ENCODE measurements at places on chromosomes 3 and 15.

DNA sequence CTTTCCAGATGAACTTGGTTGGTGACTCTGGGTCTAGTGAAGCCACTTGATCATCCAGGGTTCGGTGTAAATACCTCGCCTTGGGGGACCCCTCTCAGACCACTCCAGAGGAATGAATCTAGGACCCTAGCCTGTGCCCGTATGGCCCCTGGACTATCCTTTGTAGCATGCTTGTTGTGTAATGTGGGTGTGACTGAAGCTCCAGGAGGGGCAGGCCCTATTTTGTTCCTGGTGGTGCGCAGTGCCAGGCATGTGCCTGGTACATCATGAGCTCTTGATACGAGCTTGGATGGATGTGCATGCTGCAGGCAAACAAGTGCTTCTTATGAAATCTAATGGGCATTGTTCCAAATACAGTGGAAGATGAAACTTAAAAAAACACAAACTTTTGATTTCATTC, 82.8 kb downstream of the EBLN2 start:
- DNase-seq: no peak

DNA sequence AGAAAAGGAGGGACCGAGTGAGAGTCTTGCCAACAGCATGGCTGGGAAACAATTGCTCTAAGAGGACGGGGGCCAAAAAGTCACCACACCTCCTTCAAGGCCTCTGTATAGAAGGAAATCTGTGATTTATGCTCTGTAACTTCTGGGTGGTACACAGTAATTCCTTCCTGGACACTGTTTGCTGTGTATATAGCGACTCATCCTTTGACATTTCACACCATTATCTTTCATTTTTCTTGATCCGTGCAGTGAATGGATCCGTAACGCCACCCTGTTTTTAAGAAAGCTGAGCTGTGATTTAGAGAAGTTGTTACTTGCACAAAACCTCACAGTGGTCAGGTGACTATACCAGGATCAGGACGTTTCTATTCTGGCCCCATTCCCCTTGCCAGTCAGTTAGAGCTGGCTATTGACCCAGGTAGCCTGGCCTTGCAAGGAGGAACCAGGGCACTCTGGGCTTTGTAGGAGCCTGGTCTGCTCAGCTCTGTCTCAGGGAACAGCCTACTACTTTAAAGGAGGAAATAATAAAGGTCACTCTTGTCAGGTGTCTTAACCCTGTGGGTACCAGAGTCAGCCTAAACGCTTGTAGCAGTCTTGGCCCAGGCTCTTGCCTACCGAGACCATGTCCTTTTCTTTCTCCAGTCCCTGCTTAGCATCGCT, 86.5 kb upstream of the MYZAP start:
- DNase-seq: no peak

- no peak for DNase-seq
Measured at GRCh38 chr3:9864200-9864927, 15.7 kb downstream of the CIDEC start.

GRCh38 chr3:57451150-57451846, 92.8 kb downstream of the DNAH12 start:
- DNase-seq: no peak

DNA sequence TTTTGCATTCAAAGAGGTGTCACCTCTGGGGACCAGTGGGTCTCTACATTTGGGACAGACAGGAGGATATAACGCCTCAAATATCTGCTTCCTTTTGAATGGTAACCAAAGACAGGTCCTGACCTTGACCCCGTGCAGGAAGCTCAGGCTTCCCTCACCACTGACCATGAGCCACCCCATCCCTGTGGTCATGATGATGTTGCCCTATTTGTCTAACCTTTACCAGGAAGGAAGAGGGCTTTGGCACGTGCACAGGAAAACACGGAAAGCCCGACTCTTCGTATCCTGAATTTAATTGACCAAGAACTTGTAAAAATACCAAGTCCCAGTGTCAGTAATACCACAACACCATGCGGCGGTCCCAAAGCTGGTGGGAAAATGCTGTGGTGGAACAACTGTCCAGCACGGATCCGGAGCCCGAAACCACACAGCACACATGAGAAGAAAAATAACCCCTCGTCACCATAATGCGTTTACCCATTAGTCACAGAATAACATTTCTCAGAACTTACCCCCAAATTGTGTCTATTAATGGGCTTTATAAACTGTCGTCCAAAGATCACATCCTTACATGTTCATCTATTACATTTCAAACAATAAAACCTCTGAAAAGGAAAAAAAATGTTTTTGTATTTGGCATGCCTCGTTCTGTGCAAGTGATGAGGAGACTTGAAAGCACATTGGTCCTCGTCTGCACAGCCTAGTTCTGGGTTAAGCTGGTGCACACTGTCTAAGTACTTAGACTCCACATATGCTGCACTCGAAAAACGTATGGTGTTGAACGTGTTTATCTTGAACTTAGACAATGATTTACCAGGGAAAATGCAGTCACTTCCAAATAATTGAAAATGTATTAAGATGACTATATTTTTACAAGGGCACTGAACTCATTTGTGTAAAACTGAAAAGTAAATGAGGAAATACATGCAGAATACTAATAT, 118.9 kb upstream of the IGF1R start:
- DNase-seq: no peak

- DNase-seq: no peak
Measured at GRCh38 chr3:134392336-134392983, 18.2 kb upstream of the AMOTL2 start.

- DNase-seq: peak; percentile 92
Measured at GRCh38 chr3:48989796-48990635, at the start of gene P4HTM. TSS of gene P4HTM (plus strand) at chr3:48990241. CDS start at chr3:48990257, 16 bp downstream.

DNA sequence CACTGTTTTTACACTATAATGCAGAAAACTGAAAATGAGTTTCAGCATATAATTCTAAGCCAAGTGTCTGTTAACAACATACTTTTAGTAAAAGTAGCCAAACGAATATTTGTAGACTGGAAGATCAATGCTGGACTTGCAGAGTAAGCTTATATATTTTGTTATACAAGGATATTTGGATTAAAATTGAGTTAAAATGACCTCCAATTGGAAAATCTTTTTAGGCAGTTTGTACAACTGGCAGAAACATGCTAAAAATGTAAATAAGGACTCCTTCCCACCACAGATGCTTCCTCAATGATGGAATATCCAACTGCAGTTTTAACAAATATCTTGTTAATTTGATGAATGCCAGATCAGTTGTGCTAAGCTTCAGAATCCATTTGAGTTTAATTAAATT, 25.3 kb downstream of the ZBBX start:
- no peak for DNase-seq

DNA sequence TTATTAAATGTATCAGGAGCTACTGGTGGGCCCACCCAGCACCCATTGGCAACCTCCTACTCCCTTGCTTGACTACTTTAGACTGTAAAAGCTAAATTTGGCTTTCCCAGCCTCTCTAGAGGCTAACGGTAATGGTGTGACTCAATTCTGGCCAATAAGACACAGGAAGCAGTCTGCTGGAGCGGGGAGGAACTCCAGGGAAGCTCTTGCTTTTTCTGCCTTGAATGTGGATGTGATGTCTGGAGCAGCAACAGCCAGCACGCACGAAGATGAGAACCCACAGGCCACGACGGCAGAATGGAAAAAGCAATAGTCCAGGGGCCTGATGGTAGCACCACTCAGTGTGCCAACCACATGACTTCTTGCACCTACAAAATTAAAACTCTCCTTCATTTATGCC, 39.9 kb downstream of the RAB6B start:
- no peak for DNase-seq

DNA sequence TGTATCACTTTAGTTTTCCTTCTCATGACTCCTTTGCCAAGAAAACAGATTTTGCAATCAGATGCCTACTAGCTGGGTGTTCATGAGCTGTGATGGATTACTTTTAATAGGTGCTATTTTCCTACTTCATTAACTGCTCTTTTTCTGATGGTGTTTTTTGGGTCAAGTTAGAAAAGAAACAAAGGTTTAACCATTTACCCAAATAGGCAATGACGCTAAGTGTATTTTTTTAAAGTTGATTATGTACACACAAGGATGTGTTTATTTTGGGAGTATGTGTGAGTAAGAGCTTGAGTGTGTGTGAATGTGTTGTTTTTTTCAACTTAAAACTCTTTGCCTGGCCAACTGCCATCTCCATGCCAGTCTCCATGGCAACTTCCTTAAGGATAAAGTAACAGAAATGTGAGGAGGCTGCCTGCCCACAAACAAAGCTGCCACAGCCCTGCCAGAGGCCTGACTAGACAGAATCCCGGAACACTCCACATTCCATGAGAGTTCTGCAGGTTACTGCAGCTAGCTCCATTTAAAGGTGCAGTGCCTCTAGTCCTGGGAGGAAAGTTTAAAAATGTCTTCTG, 215.6 kb upstream of the RBMS3 start:
- DNase-seq: no peak

GRCh38 chr3:54906763-54907162, 21.1 kb downstream of the LRTM1 start:
- DNase-seq: no peak

DNA sequence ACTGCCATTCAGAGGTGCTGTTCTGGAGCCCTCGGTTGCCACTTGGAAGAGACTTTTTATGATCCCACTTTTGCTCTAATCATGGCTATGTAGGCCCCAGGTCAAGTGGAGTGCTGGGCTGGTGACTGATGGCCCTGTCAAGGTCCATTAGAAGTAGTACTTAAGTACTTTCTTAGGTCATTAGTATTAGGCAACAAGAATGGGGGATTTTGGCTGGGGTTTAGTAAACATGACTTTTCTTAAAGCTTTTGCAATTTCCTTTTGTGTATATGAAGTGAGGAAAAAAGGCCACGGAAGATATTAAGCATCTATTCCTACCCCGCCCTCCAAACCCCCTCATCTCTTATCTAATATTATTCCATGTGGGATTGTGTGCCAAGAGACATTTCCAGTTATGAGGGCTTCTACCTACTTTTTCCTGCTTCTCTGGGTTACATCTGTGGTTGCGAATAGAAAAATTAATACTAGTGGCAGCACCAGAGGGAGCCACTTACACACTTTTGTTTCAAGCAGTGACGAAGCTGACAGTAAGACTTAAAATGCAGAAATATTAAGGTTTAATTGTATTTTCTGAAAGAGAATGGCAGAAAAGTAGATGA, 13.9 kb downstream of the NLGN1 start:
- DNase-seq: no peak

GRCh38 chr15:68618908-68619698, 40.3 kb downstream of the CORO2B start:
- DNase-seq: no peak

GRCh38 chr3:153232851-153233271, 70.8 kb downstream of the RAP2B start:
- no peak for DNase-seq

DNA sequence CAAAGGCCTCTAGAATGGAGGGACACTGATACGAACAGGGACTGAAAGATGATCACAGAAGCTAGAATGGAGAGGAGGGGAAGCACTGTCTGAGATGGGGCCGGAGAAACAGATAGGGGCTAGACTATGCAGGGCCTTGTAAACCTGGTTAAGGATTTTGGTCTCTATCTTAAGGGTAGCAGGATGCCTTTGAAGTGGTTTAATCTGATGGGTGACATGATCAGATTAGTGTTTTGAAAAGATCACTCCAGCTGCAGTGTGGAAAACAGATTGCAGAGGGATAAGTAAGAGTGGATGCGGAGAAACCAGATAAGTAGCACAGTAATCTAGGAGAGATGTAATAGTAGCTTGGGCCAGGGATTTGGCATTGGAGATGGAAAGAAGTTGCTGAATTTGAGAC, 108.1 kb downstream of the RSRC1 start:
- DNase-seq: no peak

DNA sequence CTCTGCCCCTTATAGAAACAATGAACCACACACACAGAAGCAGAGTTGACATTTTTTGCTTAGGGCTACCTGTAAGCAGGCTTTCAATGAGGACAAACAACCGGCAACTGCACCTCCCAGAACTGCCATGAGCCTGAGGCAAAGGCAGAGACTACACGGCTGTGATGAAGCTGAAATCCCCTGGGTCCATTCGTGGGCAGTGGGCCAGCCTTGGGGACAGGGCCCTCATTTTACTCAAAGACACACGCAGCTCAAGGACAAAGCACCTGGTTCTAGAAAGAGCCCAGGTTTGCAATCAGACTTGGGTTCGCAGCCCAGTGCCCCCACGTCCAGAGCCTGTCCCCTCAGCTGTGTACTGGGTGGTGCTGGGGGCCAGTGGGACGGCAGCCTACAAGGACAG, 17.9 kb downstream of the FAM174B start:
- no peak for DNase-seq
